Fibroblast of the conjunctiva (primary cell): ENCODE measurements at places on chromosomes 13 and 19.

DNA sequence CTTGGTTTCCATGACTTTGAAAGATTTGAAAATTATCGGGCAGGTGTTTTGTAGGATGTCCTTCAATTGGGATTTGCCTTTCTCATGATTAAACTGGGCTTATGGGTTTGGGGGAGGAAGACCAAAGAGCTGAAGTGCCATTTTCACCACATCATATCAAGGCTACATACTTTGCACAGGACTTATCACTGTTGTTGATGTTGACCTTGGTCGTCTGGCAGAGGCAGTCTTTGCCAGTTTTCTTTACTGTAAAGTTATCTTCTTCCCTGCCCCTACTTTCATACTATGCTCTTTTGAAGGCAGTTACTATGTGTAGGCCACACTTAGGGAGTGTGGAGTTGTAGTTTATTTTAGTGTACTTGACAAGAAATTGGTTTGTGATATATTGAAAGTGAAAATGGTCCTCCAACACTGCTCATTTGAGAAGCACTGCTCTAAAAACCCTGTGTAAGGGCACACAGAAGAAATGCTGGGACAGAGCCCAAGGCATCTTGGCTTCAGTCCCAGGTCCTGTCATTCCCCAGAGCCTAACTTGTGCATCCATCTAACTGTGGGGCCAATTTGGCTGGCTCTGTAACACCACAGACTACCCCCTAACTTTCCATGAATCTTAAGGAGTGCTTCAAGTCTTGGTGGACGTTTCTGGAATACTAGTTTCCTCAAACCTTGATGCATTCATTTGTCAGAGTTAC is 384.9 kb downstream of the KCNRG start:
- no peak for DNase-seq

- no peak for DNase-seq
Measured at GRCh38 chr13:44252938-44253337, 120.7 kb upstream of the SERP2 start.

GRCh38 chr13:106525865-106526264 is 9.6 kb downstream of the EFNB2 start:
- DNase-seq, result no peak

GRCh38 chr19:54576411-54576976 is 2.9 kb downstream of the LILRA2 start:
- DNase-seq, result no peak

GRCh38 chr19:1057176-1057855 is 9.7 kb upstream of the ARHGAP45 start:
- DNase-seq, result no peak
